ENCODE measurements at places on chromosomes 13 and 19. TPM values are rescaled to one million over a fixed set of nuclear protein-coding genes. Genes with fewer than 3 reads are reported as not detected.

Gene TTC9B
- not detected for total RNA-seq

Gene NKG7
- total RNA-seq, result not detected

Gene MCEMP1
- not detected for total RNA-seq

Gene HNRNPA1L2
- total RNA-seq, result not detected

Gene STOML3
- not detected for total RNA-seq

Gene ZSCAN4
- not detected for total RNA-seq

Gene ZNF383
- total RNA-seq, result 2.1 TPM

Gene SLC7A9
- not detected for total RNA-seq

Gene DLL3
- 5.6 TPM for total RNA-seq

Gene FCER2
- total RNA-seq, result not detected

Gene CYP2F1
- not detected for total RNA-seq

Gene DPF1
- total RNA-seq, result 6.9 TPM

Gene BBC3
- 38.8 TPM for total RNA-seq

Gene S1PR5
- not detected for total RNA-seq

Gene CBY2
- not detected for total RNA-seq

Gene GNA15
- total RNA-seq, result not detected

Gene OLFM2
- total RNA-seq, result 5.6 TPM

Gene ZNF626
- 10.4 TPM for total RNA-seq

Gene ENOX1
- 1.5 TPM for total RNA-seq

Gene FIZ1
- 4.0 TPM for total RNA-seq

Gene PCDH20
- total RNA-seq, result not detected

Gene PSG7
- total RNA-seq, result not detected

Gene ZNF586
- total RNA-seq, result 3.3 TPM

Gene CASP14
- not detected for total RNA-seq

Gene ZNF69
- total RNA-seq, result not detected

Gene VSIG10L
- total RNA-seq, result 0.95 TPM

Gene IZUMO4
- not detected for total RNA-seq

Gene PLIN4
- not detected for total RNA-seq

Gene AP1M2
- not detected for total RNA-seq

Gene APOC4
- total RNA-seq, result not detected

Gene KLK1
- not detected for total RNA-seq

Gene TMEM221
- total RNA-seq, result not detected
